ENCODE measurements at places on chromosomes 12 and 14.

GRCh38 chr14:33335366-33335765 is 396.7 kb downstream of the NPAS3 start:
- H3K36me3 ChIP-seq, result no peaks in the 10 kb centered on the region
- DNase-seq, result no peak
- no peak overlapping the region for H3K27ac ChIP-seq
- H3K4me1 ChIP-seq, result no peaks in the 10 kb centered on the region
- H3K4me3 ChIP-seq, result no peak overlapping the region

DNA sequence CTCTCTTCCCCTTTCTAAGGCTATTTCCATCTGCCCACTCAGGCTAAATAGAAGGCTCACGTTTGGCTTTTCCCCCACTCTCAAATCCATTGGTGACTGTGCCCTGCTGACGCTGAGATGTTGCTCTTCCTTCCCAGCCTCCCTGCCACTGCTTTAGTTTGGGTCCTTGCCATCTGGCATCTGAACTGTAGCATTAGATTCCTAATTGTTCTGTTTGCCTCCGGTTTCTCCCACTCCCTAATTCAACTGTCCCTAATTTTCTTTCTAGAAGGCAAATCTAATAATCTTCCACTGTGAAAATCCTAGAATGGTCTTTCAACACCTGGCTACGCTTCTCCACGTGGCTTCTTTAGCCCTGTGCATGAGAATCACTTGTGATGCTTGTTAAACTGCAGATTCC is 37.6 kb upstream of the SMOC1 start:
- no peaks in the 10 kb centered on the region for H3K36me3 ChIP-seq
- no peak overlapping the region for H3K4me3 ChIP-seq
- peaks cover 16% of the 10 kb centered on the region for H3K27me3 ChIP-seq

- no peak overlapping the region for H3K4me3 ChIP-seq
- H3K27ac ChIP-seq, result no peak overlapping the region
- no peaks in the 10 kb centered on the region for H3K27me3 ChIP-seq
- H3K36me3 ChIP-seq, result no peaks in the 10 kb centered on the region
Measured at GRCh38 chr14:85087201-85087600, 442.7 kb upstream of the FLRT2 start.

DNA sequence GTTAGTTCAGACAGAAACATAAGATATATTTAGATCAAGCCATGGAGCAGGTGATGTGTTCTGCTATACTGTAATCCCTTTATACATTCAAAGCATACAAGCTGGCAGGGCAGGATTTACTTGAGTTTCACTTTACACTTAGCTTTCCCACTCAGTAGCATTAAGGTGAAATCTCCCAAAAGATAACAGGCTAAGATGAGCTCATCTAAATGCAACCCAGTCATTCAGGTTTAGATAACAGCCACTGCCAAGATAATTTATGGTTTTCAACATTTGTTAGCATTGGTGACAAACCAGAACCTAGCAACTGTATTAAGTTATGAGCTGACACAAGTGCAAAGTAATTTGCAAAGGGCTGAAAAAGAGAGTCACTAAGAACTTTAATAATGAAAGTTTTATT is 925.1 kb upstream of the ATXN7L3B start:
- no peaks in the 10 kb centered on the region for H3K36me3 ChIP-seq
- no peaks in the 10 kb centered on the region for H3K27me3 ChIP-seq
- no peak overlapping the region for H3K27ac ChIP-seq
- H3K4me3 ChIP-seq, result no peak overlapping the region
- H3K4me1 ChIP-seq, result no peaks in the 10 kb centered on the region

DNA sequence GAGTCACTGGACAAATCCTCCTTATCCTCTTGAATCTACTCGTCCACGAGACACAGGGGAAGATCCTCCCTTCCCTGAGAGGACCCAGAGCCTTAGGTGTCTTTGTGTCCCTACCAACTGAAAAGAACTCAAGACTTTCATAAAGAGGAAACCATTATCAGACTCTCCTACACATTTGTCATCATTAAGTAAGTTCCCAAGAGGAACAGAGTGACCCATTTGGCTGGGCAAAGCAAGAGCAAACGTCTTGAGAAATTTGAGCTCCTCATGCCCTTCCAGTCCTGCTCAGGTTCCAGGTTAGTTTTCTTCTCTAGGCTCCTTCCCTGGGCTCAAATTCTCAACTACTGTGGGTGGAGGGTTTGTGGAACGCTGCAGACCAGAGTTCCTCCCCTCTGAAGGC is 5.7 kb downstream of the MLF2 start:
- peak overlapping the region; percentile 74 for H3K27ac ChIP-seq
- H3K36me3 ChIP-seq, result peaks cover 57% of the 10 kb centered on the region
- no peak for DNase-seq

DNA sequence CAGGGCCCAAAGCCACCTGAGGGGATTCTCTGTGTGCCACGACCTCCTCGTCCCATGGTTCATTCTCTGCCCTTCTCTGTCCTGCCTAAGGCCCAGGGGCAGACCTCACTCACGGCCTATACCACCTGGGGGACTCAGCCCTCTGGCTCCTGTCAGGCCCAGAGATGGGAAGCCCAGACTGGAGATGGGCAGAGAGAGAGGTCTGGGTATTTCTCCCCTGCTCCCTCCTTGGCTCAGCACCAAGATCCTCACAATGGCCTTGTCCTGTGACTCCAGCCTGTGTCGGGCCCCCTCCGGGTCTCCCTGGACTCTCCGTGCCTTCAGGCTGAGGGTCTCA is 46.9 kb upstream of the BCL11B start:
- peaks cover 7% of the 10 kb centered on the region for H3K27me3 ChIP-seq
- H3K36me3 ChIP-seq, result no peaks in the 10 kb centered on the region
- no peak overlapping the region for H3K4me3 ChIP-seq
- no peak for DNase-seq
- H3K27ac ChIP-seq, result no peak overlapping the region
- no peaks in the 10 kb centered on the region for H3K4me1 ChIP-seq

DNA sequence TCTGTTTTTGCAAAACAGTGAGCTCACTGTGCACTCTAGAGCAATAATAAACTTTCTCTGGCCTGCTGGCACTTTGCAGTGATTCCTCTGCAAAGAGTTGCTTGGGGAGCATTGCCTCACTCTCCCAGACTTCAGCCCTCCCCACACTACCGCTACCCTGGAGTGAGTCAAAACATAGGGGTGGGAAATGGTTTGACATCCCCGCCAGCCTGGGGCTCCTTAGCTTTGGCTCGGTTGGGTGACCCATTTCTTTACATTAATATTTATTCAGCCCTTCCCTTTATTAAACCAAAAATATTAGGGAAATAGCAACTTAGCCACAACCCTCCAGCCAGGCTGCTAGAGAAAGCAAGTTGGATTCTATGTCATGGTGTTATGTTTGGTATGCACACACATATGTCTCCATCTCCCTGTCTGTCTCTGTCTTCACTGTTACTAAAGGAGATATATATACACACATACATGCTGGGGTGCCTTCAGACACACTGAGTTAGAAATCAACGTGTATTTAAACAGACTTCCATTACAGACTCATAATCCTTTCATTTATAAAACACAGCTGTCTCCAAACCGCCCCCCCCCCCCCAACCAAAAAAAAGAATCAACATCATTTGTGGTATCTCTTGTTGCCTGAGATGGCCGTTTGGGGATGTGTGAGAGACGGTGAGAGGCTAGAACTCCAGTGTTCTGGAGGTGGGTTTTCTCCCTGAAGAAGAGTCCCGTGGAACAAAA is 3.4 kb upstream of the IRF2BPL start:
- H3K27me3 ChIP-seq, result no peaks in the 10 kb centered on the region
- H3K4me3 ChIP-seq, result peak overlapping the region; percentile 86
- peaks cover 75% of the 10 kb centered on the region for H3K4me1 ChIP-seq
- H3K27ac ChIP-seq, result peak overlapping the region; percentile 92
- peaks cover 9% of the 10 kb centered on the region for H3K36me3 ChIP-seq
- DNase-seq, result no peak

DNA sequence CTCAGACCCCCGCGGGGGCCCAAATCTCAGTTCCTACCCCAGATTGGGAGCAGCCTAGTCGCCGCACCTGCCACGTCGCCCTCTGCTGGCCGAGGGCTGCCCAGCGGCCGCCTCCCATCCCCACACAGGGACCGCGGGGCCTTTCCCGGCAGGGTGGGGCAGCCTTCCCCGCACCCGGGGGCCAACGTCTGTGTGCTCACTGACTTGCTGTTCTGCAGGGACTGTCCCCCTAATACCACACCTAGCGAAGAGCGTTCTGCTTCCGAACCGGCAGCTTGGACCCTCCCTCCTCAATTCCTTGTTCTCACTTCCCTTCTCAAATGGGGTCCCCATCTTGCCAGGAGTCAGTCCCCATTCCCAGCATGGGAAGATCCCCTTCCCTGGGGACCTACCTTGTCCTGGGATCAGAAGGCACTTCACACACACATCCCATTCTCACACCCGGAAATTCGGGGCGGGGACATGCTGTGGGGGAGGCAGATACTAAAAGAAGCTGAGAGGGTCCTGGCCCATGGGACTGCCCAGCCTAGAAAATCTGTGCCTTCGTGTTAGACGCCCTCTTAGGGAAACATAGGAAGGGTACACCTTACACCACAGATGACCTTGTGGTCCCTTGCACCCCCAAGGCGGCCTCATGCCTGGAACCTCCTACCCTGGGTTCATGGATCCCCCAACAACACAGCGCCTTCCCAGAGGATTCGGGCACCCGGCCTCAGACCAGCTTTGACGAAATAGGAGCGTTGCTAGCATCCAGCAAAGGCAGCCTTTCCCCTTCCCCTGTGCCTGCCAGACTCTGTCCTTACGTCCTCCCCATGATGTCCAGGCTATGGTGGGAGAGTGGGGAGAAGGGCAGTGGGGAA is 16.4 kb downstream of the ACVRL1 start:
- H3K27me3 ChIP-seq, result peaks cover 38% of the 10 kb centered on the region
- no peak overlapping the region for H3K4me3 ChIP-seq
- peaks cover 4% of the 10 kb centered on the region for H3K4me1 ChIP-seq
- no peaks in the 10 kb centered on the region for H3K36me3 ChIP-seq
- no peak overlapping the region for H3K27ac ChIP-seq
- DNase-seq, result peak; percentile 65

DNA sequence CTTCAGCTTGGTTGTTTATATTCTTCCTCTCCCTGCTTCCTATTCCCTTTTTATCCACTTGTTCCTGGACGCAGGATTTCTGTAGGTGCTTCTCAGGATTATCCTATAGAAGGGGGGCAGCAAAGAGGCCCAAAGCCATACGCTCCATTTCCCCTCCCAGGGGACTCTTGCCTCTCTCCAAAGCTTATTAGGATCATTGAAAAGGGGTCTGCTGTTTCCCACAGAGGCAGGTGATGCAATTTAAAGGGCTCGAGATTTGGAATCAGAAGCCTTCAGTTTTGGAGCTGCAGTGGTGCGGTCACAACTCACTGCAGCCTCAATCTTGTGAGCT is 31.5 kb upstream of the SYNDIG1L start:
- no peak overlapping the region for H3K4me3 ChIP-seq
- H3K27ac ChIP-seq, result no peak overlapping the region
- DNase-seq, result no peak

DNA sequence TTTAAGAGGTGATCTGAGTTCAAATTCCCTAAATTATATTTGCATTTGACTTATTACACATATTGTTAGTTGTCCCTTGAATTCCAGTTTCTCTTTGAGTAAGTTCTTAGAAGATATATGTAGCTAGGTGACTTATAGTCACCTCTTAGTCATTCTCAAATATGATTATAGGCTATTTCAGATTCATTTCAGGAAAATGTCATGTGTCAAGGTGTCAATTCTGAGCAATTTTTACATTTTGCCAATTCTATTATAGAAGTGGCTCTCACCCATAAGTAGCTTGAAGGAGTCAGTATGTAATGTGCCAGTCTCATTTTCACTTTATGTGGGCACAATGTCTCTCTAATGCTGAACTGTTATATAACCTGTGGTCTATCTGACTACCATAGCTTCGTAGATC is 623.4 kb downstream of the DIO2 start:
- H3K4me3 ChIP-seq, result no peak overlapping the region
- no peak for DNase-seq
- no peaks in the 10 kb centered on the region for H3K36me3 ChIP-seq
- no peak overlapping the region for H3K27ac ChIP-seq
- H3K27me3 ChIP-seq, result no peaks in the 10 kb centered on the region

DNA sequence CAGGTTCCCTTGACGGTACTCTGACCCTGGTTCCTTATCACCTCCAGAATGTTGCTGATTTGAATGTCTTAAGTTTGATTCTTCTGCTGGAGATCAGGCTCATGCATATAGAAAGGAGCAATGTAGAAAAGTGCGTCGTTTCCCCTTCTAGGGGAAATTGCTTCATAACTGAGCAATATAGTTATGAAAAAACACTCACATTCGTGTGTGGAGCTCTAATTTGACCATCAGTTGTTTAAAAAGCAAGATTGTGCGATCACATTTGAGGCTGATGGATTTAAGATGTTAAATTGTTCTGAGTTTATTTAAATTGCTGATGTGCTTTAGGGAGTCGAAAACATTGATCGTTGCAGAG is 19.2 kb downstream of the PELI2 start:
- no peak overlapping the region for H3K27ac ChIP-seq
- no peak overlapping the region for H3K4me3 ChIP-seq

GRCh38 chr12:114858388-114859146 is 174.6 kb upstream of the TBX3 start:
- no peak for DNase-seq
- H3K27me3 ChIP-seq, result no peaks in the 10 kb centered on the region
- H3K4me3 ChIP-seq, result no peak overlapping the region

All from activated naive CD4-positive, alpha-beta T cell treated with anti-CD3 and anti-CD28 coated beads, Interleukin-2, amount 10 ng/mL, durations not matched to agents 7 days and 5 days (primary cell).